Ammon's horn (tissue), 1 donor: ENCODE measurements at places on chromosomes 13 and 19.

- peak; percentile 96 for DNase-seq
These were observed at the start of gene ZNF284 for GRCh38 chr19:44071824-44072542. Gene ZNF284 (plus strand): TSS chr19:44072159. CDS start chr19:44076390, 4,231 bp downstream.

- DNase-seq: no peak
These were observed 275.3 kb upstream of the PRR20A start for GRCh38 chr13:56865416-56865815.

- DNase-seq: no peak
These were observed 4.9 kb upstream of the ZNF90 start for GRCh38 chr19:20072936-20073335.

DNA sequence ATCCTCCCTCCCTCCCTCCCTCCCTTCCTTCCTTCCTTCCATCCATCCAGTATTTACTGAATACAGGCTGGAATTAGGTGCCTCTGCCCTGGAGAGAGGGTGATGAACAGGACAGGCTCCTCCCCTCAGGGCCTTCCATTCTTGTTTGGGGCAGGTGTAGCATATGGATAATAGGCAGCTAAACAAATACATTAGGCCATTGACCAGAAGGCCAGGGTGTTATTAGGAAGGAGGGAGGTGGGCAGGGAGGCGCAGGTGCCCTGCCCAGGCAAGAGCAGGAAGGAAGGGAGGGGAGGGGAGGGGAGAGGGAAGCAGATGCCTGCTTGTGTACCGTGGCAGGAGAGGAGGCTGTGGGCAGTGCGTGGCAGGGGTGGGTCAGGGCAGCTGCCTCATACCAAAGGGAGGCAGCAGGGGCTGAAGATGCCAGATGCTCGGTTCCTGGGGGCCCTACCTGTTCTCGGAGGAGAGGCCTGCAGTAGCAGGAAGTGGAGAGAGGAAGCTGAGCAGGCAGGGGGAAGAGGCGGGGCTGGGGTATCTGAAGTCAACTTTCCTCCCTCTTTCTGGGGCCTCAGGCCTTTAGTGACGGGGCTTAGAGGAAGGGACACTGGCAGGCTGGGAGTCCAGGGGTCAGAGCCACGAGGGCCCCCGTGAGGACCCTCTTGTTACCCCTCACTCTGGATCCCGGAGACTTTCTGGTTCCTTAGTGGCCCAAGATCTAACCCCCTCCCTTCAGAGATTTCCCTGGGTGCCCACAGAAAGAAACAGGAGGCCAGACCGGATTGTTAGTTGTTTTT lies at the start of gene RINL:
Gene RINL (minus strand): TSS at position 495 of the 794 bp plus-strand sequence. CDS start 1,533 bp downstream, outside the sequence.
- no peak for DNase-seq

GRCh38 chr13:22717036-22717435 lies 463.7 kb upstream of the SGCG start:
- peak; percentile 67 for DNase-seq

- DNase-seq: no peak
These were observed 45.6 kb downstream of the CELF5 start for GRCh38 chr19:3269916-3270671.

DNA sequence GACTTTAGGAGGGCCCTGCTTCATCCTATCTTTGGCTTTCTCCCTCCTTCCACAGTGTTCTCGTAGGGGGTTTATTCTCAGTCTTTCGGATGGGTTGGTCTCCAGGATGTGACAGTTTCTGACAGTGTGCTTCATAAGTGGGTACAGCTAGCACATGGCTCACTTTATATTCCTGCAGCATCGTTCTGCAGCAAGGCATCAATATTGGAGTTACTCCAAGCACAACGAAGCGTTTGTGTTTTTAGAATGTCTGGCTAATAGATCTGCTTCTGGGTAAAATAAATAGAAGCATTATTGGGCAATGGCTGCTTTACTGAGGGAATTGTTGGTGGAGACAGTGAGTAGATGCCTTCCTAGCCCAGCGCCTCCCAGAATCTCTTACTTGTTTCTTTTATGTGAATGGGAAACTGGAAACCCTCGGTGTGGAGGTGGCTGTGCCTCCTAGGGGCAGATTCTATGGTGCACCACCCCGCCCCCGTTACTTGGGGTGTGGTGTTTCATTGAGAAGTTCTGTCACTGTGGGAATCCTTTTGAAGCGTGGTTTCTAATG lies 2.0 kb downstream of the FARP1 start:
- DNase-seq: peak; percentile 52

- no peak for DNase-seq
These were observed 14.2 kb downstream of the ZC3H13 start for GRCh38 chr13:46038296-46038695.

DNA sequence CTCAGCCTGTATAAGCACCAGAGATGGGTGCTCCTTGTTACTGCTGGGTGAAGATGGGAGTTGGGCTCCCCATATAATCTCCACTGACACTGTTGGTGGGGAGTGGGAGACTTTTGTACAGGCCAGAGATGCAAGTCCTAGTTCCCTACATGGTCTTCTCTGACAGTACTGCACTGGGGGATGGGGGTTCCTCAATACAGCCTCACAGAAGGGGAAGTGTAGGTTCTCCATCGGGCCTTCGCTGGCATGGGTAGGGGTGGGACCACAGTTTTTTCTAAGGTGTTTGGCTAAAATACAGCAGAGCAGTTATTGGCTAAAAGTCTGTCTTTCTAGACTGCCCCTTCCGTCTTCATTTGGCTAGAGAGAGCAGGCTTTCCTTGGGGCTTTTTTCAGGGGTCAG lies 167.2 kb upstream of the SERP2 start:
- no peak for DNase-seq

DNA sequence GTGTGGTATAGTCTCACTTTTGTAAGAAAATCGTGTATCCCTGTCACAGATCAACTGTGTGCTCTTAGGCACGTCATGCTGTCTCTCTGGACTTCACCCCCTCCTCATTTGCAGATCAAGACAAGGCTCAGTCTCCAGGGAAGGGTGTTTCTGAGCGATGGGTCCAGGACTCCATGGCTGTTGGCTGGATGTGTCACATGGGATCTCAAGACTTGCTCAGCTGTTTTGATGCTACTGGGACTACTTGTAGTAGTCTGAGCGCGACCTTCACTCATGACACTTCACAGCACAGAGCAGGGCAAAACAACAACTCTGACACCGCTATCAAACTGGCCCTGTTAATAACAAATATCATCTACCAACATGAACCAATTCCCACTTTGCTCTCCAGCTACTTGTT lies 36.2 kb downstream of the SMAD9 start:
- DNase-seq: no peak
